ENCODE measurements at places on chromosomes 12 and 14.

GRCh38 chr12:11508699-11509098, 113.3 kb upstream of the PRB2 start:
- no peak for DNase-seq

DNA sequence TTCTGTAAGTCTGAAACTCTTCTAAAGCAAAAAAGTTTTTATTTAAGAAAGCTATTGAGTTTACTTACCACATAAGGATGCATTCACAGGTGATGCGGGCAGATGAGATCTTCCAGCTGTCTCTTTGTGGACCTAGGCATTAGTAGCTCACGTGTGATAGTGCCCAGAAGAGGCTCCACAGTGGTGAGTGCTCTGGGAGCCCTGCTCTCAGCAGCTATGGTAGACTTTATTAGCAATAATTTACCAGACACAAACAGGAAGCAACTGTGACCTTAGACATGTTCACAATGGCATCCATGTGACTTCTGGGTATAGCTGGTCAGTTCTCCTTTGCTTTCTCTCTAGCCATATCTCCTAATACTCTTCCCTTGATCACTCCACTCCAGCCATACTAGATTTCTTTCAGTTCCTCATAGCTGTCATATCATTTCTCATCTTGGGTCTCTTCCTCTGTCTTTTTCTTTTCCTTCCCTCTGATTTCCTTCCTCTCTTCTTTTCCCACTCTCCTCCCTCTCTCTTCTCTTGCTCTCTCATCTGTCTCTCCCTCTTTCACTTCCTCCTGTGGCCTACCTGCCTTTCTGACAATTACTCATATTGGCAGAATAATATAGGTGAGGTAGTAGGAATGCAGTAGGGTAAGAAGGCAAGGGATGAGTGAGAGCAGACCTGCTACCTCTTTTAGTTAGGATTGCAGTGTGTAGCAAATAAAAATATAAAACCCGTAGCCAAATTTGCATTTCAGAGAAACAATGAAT, 75.2 kb upstream of the SCAF11 start:
- no peak for DNase-seq

- DNase-seq = no peak
Observed at GRCh38 chr14:66369157-66369697, 116.9 kb upstream of the CCDC196 start.

DNA sequence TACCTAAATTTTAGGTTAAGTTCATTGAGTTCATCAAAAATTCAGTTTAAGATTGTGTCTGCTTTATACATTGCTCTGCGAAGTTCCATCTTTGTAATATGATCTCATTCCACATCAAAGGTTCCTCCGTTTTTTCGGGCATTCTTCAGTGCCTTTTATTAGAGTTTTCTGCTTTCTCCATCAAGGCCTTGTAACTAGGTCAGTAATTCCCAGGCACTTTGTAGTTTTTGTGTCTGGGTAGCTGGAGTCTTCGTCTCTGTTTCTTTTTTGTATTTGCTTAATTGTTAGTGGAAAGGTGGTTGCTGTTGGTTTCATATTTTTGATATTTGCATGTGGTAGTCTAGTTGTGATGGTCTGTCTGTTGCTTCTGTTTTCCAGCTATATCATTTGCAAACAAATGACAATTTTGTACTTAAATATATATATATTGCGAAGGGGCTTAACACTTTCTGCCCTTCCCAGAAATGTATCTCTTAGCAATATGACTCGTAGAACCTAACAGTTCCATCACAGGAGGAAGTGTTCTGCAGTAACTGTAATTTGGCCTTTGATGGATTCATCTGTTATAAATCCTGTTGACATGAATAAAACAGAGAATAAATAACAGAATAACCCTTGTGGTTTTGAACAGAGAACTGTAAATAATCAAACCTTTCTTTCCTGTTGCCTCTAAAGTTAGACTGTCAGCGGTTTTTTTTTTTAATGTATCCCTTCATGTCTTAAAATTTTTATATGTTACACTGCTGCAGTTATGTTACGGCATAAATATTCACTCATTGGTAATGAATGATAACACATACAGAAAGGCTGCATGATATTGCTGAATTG, 88.4 kb upstream of the DYNC1H1 start:
- no peak for DNase-seq
